ENCODE measurements at places on chromosomes 6 and 20.

DNA sequence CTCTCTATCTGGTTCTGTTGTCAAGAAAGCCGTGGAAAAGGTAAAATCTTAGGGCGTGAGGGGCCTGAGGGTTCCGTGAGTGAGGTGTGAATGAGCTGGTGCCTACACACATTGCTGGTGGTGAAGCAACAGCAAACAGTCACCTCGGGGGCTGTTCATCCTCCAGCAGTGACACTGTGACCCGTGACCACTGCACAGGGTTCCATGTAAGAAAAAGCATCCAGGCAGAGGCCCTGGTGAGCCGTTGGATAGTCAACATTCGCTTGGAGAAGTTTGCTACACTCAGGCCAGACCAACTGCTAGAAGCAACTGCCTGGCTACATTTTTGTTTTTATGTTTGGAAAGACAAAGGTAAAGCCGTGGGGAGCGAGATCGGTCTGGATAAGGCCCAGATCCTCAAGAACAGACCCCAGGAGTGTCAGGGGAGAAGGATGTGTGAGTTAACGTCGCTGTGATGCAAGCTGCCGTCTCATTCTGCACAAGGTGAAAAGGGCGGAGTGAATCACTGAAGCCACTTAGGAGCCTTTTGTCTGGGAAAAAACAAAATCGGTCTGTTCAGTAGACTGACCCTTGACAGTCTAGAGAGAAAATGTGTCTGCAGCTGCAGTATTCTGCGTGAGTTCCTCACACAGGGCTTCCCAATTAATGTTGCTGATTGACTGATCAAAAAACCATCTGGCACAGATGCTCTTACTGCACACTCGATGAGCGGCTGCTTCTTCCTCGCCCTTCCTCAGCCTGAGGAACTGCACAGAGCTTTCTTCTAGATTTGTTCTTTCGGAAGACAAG is 404.0 kb downstream of the SMOC2 start:
- no peak for DNase-seq

GRCh38 chr6:131215219-131215618 is 80.0 kb downstream of the AKAP7 start:
- DNase-seq = no peak

DNA sequence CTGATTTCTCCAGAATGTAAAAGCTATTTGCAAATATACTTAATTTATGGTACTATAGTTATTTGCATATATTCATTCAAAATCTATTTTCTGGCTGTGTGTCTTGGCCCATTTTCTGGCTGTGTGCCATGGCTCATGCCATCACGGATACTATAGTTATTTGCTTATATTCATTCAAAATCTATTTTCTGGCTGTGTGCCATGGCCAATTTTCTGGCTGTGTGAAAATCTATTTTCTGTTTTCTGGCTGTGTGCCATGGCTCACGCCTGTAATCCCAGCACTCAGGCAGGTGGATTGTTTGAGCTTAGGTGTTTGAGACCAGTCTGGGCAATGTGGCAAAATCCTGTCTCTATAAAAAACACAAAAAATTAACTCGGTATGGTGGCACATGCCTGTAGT is 28.9 kb upstream of the RIPK1 start:
- DNase-seq = no peak

DNA sequence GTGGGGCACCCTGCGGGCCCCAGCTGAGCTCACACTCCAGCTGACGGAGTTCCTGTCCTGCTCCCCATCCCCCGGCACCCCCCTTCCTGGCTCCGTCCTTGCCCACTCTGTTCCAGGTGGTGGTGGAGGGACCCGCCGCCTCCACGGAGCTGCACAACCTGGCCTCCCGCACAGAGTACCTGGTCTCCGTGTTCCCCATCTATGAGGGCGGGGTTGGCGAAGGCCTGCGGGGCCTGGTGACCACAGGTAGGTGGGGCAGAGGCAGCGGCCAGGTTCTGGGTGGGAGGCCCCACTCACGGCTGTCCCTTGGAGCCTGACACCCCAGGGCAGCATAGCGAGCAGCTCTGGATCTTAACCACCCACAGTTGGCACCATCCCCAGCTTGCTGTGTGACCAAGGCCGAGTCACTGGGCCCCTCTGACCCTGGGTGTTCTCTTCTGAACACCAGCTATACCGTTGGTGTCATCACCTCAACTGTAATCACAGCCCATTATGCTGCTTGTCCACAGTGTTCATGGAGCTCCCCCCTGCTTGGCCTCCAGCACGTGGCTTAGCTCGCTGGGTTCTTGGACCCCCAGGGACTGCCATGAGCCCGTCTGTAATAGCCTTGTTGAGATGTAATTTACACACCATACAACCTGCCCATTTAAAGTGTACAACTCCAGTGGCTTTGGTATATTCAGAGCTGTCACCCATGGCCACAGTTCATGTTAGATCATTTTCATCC is 17.4 kb downstream of the COL20A1 start:
- no peak for DNase-seq

DNA sequence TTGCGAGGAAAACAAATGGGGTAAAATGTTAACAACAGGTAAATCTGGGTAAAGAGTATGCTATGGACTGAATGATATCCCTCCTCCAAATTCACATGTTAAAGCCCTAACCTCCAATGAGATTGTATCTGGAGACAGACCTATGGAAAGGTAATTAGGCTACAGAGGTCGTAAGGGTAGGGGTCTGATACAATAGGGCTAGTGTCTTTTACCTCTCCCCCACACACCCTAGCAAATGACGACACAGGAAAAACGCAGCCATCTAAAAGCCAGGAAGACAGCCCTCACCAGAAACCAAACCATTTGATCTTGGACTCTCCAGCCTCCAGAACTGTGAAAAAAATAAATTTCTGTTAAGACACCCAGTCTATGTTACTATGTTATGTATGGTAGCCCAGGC is 20.6 kb upstream of the FBXO9 start:
- no peak for DNase-seq

GRCh38 chr20:26209171-26209941 is 512.7 kb upstream of the ZNF337 start:
- no peak for DNase-seq

GRCh38 chr6:66179361-66179760 is 472.3 kb upstream of the EYS start:
- DNase-seq = no peak

DNA sequence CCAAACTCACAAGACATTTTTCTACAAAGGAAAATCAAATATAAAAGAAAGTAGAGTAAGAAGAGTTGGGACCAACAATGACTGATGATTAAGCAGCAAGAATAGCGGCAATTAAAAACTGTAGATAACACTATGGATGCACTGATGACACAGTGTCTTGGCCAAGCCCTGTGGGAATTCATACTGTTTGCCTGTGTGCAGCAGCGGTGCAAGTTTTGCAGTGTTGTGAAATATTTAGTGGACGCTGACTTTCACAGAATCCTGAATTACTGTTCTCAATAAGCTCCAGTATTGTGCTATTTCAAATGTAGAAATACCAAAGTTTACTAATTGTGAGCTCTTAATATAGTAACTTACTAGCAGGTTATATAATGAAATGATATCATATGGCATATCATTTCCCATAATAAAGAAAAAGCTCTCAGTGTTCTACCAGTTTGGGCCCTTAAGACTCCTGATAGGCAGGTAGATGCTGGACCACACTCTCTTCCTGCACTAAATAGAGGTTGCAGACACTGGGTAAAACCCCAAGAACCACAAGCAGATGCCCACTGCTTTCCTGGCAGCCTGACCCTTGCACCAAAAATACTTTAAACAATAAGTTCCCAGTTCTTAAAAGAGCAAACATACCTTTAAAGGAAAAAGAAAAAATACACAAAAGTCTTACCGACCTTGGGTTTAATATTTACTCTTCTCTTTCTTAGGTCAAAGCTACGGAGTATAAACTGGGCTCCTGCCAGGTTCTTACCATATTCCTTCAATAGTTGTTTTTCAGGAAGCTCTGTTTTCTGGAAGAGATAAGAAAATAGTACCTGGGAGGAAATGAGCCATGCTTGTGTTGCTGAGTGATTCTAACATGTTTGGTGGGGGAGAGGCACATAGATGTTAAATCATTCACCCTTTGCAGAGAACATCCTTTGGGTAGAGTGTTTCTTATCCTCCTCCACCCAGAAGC is 41.6 kb downstream of the ANKEF1 start:
- DNase-seq = no peak

DNA sequence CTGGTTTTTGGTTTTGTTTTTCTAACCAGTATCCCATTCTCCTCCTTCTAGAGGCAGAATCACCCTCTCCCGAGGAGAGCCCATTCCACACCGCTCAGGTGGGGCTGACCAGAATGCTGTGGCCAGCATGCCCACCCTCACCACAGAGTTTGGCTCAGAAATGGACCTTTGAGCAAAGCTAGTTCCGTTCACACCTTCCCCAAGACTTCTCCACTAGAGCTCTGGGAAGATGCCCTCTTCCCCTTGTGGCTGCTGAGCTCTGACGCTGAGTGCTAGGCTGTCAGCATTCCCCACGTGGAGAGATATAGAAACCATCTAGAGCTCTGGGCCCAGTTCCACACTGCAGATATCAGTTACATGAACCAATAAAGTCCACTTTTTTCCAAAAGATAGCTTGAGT is 7.9 kb downstream of the GPLD1 start:
- no peak for DNase-seq

- DNase-seq = no peak
These were observed 53.0 kb upstream of the FUCA2 start for GRCh38 chr6:143564484-143565017.

GRCh38 chr6:56933650-56934049 is 21.3 kb upstream of the BEND6 start:
- DNase-seq = no peak

GRCh38 chr6:162372106-162372505 is 355.5 kb downstream of the PRKN start:
- no peak for DNase-seq

GRCh38 chr6:140153703-140154102 is 779.3 kb upstream of the CITED2 start:
- no peak for DNase-seq

- DNase-seq = no peak
These were observed 555.5 kb downstream of the UTRN start for GRCh38 chr6:144840619-144841018.

GRCh38 chr20:7930343-7930742 is 9.9 kb downstream of the HAO1 start:
- DNase-seq = no peak

GRCh38 chr6:115058414-115059211 is 715.8 kb upstream of the HS3ST5 start:
- no peak for DNase-seq

- no peak for DNase-seq
These were observed 65.4 kb upstream of the MAFB start for GRCh38 chr20:40754339-40754943.

GRCh38 chr6:157800420-157801237 is 22.4 kb upstream of the SNX9 start:
- no peak for DNase-seq

GRCh38 chr6:32635526-32636123 is 1.6 kb upstream of the HLA-DQA1 start:
- no peak for DNase-seq

DNA sequence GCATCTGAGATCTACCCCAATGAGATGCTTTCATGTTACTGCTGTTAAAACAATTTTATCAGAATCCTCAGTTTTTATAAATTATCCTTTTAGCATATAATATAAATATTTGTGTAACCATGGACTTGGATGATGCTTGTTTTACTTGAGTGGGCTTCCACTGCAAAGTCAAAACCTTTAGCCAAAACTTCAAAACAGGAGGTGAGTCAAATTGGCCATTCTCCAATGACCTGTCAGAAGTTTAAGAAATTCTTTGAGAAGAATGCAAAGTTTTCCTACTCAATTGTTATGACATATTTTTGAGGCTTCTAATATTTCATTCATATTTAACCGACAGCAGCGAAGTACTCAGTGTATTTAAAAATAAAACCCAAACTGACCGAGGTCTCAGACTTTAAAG is 507.9 kb downstream of the EYS start:
- DNase-seq = no peak

GRCh38 chr20:34859826-34860545 is 12.7 kb downstream of the GGT7 start:
- no peak for DNase-seq

DNA sequence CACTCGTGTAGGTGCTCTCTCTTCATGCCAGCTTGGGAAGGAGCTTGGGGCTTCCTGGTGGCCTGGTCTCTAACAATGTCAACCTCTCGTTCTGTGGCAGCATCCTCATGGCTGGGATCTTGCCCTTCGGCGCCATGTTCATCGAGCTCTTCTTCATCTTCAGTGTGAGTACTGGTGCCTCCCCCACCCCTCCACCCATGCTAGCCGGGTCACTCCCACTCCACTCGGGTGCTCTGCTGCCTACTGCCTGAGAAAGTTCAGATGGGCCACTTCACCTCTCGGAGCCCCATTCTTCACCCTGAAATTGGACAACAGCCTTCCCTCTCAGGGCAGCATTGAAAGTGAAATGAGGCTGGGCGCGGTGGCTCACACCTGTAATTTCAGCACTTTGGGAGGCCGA is 48.8 kb downstream of the TM9SF4 start:
- DNase-seq = no peak

- no peak for DNase-seq
These were observed 32.1 kb downstream of the TGM3 start for GRCh38 chr20:2327620-2328555.

DNA sequence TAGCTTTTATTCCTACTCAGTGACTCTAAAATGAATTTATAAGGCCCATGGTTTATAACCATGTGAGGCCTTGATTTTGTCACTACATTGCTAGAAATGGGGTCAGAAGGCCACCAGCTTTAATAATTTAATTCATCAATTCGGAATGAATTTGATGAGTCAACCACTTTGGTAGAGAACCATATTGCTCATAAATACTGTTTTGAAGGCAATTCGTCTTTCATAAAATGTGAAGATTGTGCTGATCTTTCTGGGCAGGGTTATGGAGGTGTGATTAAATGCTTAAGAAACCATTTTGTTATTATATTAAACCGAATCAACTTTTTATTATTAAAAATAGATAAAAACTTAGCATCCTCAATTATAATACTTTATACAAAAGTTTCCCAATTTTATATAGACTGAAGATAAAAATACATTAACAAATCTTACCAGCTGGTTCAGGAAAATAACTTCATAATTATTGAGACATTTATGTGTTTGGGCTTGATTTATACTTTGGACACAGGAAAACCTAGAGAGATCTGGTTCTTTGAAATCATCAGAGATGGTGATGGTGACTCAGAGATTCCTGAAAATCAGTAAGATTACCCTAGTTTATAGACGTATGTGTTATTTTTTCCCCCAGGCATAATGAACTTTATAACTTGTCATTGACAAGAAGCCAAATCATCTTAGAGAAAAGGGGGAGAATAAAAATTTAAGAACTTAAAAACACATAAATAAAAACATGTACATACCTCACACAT is 10.6 kb downstream of the HCRTR2 start:
- DNase-seq = no peak
